ENCODE measurements at places on chromosomes 3 and 15.

DNA sequence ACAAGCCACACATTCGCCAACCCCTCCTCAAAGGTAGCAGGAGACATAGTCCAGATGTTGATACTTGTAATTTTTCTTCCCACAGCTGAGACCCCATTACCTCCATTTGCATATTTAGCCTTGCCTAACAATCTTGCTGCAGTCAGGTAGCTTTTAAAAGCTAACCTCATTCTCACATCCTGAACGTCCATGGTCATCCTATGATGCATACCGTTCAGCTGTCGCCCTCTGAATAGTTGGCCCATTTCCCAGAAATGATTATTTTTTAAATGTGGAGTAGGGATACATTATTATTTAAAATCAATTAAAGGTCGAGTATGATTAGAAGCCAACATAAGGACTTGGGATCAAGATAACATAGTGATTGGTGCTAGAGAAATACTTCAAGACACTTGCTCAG, 165.0 kb downstream of the MEX3B start:
- DNase-seq, result no peak

DNA sequence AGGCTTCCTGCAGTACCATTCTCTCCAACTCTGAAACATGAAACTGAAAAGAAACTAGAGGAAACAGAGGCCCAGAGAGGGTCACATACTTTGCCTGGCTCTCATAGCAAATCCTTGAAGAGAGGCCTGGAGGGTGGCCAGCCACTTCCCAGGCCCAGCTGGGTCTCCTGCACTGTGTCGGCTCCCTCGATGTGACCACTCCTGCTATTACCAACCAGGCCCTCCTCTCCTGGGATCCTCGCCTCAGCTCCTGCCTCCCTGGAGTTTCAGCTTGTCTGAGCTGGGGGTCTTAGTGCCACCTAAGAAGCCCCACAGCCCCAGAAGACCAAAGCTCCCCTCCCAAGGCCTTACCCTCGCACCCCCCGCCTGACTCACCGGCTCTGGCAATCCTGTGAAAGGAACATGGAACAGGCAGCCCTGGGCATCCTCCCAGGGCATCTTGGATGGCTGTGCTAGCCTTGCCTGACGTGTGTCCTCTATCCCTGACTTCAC, 4.6 kb downstream of the LOXL1 start:
- peak; percentile 57 for DNase-seq

GRCh38 chr3:40582401-40583027, 57.8 kb downstream of the ZNF621 start:
- no peak for DNase-seq

GRCh38 chr15:58473724-58474123, 41.9 kb downstream of the LIPC start:
- peak; percentile 83 for DNase-seq

GRCh38 chr15:28974142-28974541, 88.4 kb downstream of the APBA2 start:
- DNase-seq, result no peak

- no peak for DNase-seq
Measured at GRCh38 chr3:158847885-158848284, 46.0 kb downstream of the MFSD1 start.

GRCh38 chr3:46266598-46266997, 24.3 kb downstream of the CCR3 start:
- no peak for DNase-seq
